ENCODE measurements at places on chromosomes 5 and 9. TPM values are rescaled to one million over a fixed set of nuclear protein-coding genes. Genes with fewer than 3 reads are reported as not detected.
A peak's percentile ranks its signal among the peaks of the same experiment; 100 is the strongest.

DNA sequence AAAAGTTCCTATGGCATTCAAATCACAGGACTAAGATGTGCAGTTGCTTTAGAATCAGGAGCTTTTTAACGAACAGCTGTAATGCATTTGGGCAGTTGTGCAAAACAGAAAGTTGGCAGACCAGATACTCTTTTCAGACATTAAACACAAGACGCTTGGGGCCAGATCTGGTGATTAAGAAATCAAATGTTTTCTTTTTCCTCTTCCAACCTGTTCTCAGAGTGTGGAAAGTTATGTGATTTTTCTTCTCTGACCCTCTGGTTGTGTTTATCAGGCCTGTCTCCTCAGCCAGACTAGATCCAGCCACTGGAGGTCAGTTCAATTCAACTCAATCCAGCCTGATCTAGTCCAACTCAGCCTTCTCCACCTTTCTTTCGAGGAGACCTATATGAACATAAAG is 298.5 kb upstream of the PCSK5 start:
- DNase-seq, result no peak

- no peak for DNase-seq
Measured at GRCh38 chr9:18891946-18892670, 140.9 kb downstream of the SAXO1 start.

DNA sequence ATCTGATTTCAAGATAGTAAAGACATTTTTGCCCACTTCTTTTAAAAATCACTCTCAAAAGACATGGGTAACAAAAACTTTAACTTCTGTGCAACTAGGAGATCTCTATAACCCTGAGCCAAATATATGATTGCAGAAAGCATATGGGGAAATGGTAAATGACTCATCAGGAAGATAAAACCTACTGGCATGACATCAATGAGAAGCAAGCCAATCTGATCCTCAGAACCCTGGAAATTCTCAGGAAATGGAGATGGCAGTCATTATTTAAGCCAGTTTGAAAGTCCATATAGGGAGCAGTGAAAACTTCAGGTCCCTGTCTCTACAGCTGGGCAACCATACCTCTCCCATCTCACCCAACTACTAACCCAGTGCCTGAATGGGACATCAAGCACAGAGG is 249.7 kb upstream of the NREP start:
- no peak for DNase-seq

GRCh38 chr5:141560151-141560550 is 58.6 kb downstream of the DIAPH1 start:
- no peak for DNase-seq

GRCh38 chr9:126626127-126626925 is 12.6 kb downstream of the LMX1B start:
- no peak for DNase-seq

DNA sequence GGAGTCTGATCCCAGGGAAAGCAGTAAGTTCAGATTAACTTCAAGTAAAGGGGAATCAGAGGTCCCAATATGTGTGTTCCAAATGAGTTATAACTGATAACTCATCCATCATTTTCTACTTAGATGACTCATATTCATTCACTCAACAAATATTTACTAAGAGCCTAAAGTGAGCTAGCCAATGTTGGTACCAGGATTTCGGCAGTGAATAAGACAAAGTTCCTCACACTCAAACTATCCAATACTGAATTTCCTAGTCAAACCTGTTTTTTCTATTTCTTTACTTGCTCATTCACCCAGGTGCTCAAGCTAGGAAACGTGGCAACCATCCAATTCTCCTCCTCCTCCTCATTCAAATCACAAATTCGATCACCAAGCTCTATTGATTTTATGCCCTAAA is 25.8 kb downstream of the FBXW2 start:
- DNase-seq, result no peak

DNA sequence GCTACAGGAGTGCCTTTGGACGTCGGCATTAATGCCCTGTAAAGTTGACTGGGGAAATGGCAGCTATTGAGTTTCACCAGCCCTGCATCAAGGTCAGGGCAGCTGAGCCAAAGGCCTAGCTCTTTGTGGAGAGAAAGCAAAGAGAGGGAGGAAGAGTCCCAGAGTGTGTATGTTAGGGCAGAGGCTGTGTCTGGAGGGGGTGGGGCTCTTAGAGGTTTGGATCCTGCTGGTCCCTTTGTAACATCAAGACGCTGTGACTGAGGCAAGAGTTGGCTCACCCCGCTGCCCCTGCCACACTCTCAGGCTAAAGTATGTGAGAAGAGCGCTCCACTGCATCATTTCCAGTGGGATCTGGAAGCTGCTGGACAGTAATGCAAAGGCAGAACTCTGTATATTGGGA is 34.3 kb downstream of the TMOD1 start:
- no peak for DNase-seq

The KIF20A gene
- total RNA-seq, result 67.1 TPM

The BARHL1 gene
- not detected for total RNA-seq

The PFDN1 gene
- 52.6 TPM for total RNA-seq

- no peak for DNase-seq
Measured at GRCh38 chr9:124805186-124805585, 28.3 kb downstream of the OLFML2A start.

DNA sequence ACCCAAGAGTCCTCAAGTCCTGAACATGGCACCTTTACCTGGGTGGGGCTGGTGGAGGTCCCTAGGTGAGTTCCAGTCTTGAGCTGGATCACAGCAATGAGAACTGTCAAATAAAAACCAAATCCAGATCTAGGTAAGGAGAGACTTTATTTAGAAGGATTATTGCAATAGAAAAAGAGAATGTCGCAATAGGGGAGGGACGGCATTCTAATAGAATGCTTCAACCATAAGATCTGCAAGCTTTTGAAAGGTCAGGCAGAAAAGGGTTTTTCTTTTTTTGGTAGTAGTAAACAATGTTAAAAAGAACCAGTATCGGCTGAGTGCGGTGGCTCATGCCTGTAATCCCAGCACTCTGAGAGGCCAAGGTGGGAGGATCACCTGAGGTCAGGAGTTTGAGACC is 5.2 kb upstream of the GCNT1 start:
- DNase-seq, result no peak

GRCh38 chr5:135309391-135310327 is 89.4 kb downstream of the MACROH2A1 start:
- DNase-seq, result no peak

GRCh38 chr5:138872841-138873465 is 2.2 kb downstream of the LRRTM2 start:
- no peak for DNase-seq

DNA sequence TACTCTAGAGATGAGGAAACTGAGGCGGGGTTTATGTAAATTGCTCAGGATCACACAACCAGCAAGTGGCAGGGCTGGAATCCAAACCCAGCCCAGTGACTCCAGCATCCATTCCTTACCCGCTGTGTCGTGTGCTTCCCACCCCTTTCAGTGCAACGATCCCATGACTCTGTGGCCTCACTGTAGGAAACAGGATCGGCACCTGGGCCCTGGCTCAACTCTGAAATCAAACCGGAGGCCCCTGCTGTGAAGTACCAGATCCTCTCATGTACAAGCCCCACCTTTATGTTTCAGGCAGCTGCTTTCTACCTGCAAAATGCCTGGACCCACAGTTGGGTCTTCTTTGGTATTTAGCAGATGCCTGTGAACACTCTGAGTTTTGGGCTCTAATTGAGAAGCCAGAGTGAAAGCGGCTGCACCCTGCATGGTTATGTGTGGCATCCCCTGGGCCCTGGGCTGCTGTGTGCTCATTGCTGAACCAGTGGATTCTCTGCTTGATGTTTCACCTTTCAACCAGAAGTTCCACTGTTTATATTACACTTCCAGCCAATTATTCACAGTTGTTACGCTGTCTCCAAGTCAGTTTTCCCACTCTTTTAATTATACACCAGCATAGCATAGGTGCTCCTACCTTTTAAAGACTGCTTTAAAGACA is 36.7 kb downstream of the ABLIM3 start:
- DNase-seq, result no peak

GRCh38 chr5:67240065-67240464 is 43.5 kb upstream of the CD180 start:
- DNase-seq, result no peak

The CKS2 gene
- 337 TPM for total RNA-seq

- DNase-seq, result no peak
Measured at GRCh38 chr5:57836921-57837320, 354.3 kb upstream of the ACTBL2 start.

DNA sequence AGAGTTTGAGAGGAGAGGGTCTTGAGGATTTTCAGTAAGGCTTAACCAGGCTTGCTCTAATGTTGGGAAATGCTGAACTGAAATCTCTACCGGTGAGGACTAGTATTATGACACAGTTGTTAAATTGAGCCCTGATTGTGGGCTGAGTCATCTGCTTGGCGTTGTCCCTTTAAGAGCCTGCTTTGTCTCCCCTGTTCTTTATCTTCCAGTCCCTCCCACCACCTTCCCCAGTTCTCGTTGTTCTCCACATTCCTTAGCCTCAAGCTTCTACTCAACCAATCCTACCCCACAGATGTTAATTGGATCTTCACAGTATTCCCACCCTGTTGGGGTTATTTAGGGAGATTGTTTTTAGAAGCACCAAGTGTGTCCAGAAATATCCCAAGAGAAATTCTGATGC is 57.6 kb downstream of the ANKRD55 start:
- no peak for DNase-seq

GRCh38 chr5:153461341-153461740 is 29.1 kb upstream of the GRIA1 start:
- DNase-seq, result no peak

GRCh38 chr5:122163121-122164069 is 34.0 kb downstream of the ZNF474 start:
- no peak for DNase-seq

The FAXDC2 gene
- total RNA-seq, result 3.7 TPM

DNA sequence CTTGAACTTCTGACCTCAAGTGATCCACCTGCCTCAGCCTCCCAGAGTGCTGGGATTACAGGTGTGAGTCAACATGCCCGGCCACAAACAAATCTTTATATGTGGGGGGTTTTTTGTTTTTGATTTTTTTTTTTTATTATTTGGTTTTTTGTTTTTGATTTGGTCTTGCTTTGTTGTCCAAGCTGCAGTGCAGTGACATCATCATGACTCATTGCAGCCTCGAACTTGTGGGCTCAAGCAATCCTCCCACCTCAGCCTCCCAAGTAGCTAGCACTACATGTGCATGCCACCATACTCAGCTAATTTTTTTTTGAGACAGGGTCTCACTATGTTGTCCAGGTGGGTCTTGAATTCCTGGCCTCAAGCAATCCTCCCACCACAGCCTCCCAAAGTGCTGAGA is 42.4 kb downstream of the ALDH7A1 start:
- DNase-seq, result peak; percentile 1

DNA sequence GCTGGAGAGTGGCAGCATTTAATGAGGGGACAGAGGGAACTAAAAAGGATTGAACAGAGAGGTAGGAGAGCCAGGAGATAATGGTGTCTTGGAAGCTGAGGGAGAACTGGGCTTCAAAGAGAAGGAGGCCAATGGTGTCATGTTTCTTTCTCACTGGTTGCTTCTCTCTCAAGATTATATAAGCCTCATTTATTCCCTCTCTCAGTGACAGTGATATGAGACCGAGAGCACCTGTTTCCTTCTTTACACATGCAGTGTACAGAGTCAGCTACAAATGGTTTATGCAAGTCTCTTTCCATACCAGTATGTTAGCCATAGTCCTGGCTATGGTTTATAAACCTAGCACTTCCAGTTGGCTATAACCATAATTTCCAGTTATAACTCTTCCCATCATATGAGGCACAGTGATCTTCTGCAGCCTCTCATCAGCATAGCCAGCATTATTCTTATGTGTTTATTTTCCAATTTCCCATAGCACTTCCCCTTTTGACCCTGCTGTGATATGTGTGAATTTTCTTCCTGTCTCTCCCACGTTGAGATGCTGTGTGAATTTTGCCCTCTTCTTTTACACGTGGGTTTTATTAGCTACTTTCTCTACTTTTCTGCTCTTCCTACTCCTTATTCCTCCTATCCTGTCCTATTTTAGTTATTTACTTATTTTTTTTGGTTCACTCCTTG is 71.2 kb downstream of the UNC13B start:
- no peak for DNase-seq

The ZSWIM6 gene
- 11.4 TPM for total RNA-seq

The DAPK1 gene
- 131 TPM for total RNA-seq

The ANKRD20A1 gene
- total RNA-seq, result not detected

DNA sequence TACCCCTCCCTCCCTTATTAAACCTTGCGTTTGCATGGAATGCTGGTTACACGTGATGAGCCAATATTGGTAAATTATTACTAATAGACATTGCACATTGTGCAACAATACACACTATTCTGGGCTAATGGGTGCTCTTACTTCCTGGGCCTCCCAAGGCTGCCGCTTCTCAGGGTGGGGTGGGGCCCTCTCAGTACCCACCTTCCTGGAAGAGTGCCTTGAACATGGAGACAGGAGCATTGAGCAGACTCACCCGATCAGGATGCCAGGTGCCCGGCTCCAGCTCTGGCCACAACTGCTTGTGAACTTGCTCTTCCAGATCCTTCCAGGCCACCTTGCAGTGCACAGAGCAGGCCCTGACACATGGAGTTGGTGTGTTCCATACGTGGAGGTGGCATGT is 24.7 kb upstream of the CEP72 start:
- DNase-seq, result no peak

Measured in H1 (cell line).